Chondrocyte (in vitro differentiated cells): ENCODE measurements at places on chromosomes 5 and 9. TPM values are rescaled to one million over a fixed set of nuclear protein-coding genes. Genes with fewer than 3 reads are reported as not detected.

GRCh38 chr9:134690946-134691694 is 49.5 kb downstream of the COL5A1 start:
- peak; percentile 88 for DNase-seq

- no peak for DNase-seq
These were observed 40.9 kb downstream of the TNPO1 start for GRCh38 chr5:72857396-72857795.

LIFR gene
- 5.9 to 7.5 TPM (median 6.6 TPM) in 3 replicates for total RNA-seq

DNA sequence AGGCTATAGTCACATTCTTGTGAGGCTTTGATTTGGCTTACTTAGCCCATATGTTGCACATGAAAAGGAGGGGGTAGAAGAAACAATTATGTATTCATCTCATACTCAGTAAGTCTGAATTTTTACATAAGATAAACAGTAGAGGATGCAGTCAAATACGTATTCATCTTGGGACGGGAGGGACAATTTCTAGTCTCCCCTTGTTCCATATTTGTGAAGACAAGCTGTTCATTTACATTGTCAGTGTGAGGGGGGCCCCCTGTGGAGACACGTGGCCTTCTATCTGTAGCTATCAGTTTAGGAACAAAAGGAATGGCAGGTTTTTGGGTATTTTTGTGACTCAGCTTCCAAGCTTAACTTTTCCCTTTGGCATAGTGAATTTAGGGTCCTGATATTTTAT is 49.2 kb upstream of the PPP1R2B start:
- no peak for DNase-seq

RANBP3L gene
- 1.2 to 5.0 TPM (median 1.2 TPM) in 3 replicates for total RNA-seq

DNA sequence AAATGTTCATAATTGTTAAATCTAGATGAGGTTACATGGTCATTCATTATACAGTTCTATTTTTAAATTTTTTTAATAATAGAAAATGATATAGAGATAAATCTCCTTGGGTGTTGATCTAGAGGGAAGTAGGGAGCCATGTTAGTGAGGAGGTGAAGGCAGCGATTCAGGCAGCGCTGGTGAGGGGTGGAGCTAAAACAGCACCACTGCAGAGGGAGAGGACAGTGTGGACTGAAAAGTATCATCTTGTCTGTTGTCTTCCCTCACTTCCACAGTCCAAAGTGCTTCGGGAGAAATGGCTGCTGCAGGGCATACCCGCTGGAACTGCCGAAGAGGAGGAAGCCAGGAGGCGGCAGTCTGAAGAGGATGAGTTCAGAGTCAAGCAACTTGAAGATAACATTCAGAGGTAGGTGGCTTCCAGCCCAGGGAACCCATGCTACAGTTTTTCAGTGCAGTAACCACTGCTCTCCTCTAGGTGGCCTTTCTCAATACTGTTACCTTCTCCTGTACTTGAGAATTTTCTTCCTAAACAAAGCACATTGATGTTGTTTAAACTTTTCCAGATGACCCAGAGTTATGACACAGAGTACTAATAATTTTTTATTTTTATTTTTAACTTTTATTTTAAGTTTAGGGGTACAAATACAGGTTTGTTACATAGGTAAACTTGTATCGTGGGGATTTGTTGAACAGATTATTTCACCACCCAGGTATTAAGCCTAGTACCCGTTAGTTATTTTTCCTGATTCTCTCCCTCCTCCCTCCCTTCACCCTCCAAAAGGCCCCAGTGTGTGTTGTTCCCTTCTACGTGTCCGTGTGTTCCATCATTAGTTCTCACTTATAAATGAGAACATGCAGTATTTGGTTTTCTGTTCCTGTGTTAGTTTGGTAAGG is 100.5 kb downstream of the PALM2AKAP2 start:
- no peak for DNase-seq

ADAMTSL2 gene
- total RNA-seq = 0.15 to 0.31 TPM (median 0.23 TPM) in 3 replicates

HAVCR2 gene
- 0.28 to 0.35 TPM in 2 of 3 replicates, not detected in the other for total RNA-seq

DNA sequence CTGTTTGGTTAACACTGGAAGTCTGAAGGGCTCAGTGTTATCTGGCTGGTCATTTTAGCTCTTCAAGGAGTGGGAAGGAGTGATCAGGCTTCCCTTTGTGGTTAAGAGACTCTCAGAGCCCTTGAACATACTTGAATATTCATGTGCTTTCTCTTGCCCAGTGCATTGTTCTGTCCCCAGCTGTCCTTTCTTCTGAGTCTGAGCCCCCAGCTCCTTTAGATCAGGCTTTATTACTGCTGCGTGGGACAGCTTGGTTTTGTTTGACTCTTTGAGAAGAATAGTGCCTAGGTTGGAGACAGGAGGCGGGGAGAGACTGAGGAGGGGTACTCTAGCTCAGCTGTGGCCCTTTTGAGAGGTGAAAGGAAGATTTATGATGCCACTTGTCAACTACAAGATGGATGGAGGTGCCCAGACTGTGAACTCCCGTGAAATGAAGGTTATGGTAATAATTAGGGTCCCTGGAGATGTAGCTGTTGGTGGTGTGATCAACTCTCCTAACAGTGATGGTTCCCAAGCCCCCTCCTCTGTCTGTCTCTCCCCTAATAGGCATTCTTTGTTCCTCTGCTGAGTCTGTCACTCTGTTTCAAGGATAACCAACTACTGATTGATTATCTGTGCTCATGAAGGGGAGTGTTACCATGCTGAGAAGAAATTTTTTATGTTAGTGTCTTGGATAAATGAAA is 83.1 kb upstream of the GLRA1 start:
- DNase-seq = no peak

DNA sequence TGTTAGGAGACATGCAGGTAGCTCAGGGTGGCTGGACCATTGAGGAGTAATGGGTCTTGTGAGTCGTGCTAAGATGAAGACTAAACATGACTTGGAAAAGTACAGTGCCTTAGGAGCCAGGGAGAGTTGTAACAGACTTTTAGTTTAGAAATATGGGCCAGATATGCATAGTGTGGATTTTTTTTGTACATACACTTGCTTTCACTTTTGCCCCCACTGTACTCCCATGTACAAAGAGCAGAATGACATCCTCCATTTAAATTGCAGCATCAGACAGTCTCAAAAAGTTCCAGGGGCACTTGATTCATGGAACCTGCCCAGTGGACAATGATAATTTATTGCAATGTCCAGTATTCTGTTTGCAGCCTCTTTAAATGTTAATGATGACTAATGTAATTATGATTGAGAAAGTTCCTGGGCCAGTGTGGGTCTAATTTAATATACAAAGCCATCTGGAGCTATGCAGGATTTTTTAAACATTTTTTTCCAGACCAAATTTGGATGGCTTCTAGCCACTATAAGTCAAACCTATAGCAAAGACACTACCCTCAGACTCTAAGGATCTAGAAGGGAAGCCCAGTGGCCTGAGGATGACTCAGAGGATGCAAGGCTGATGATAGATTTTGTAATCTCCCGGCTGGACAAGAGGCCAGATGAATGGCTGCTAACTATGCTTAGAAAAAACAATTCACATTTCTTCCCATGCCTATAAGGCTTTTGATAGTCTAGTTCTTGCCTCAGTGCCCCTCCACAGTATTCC is 80.1 kb downstream of the TRPC7 start:
- DNase-seq = no peak

LECT2 gene
- not detected in 3 replicates for total RNA-seq

TNFSF8 gene
- total RNA-seq = not detected in 3 replicates

ARL14EPL gene
- not detected in 3 replicates for total RNA-seq

- DNase-seq = no peak
These were observed 17.0 kb downstream of the CTSL start for GRCh38 chr9:87742813-87743428.

- no peak for DNase-seq
These were observed 143.2 kb downstream of the C9orf152 start for GRCh38 chr9:110064803-110065202.

DNA sequence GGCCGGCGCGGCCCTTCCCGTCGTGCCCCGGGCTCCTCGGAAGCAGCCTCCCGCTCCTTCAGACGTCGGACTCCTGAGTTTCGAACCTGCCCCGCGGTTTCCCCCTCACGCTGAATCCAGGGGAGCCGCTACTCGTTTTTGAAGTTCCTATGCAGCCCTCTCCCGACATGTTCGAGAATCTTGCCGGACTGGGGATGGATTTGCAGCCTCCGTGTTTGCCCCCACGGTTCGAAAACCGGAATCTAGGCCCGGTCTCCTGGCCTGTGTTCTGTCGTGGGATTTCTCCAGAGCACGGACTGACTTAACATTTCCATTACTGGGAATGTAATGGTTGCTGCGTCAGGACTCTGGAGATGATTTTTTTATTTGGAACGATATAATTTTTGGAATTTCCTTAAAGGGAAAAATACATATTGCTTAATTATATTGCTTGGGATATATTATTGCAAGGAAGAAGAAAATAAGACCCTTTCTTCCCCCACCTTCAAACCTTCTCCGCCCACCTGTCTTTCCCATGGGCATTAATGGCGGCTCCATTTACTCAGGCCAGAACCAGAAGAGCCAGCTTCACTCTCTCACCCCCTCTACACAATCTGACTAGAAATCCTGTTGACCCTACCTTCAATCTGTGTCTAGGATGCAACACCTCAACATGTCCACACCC is 8.5 kb upstream of the MGAT1 start:
- no peak for DNase-seq

DNA sequence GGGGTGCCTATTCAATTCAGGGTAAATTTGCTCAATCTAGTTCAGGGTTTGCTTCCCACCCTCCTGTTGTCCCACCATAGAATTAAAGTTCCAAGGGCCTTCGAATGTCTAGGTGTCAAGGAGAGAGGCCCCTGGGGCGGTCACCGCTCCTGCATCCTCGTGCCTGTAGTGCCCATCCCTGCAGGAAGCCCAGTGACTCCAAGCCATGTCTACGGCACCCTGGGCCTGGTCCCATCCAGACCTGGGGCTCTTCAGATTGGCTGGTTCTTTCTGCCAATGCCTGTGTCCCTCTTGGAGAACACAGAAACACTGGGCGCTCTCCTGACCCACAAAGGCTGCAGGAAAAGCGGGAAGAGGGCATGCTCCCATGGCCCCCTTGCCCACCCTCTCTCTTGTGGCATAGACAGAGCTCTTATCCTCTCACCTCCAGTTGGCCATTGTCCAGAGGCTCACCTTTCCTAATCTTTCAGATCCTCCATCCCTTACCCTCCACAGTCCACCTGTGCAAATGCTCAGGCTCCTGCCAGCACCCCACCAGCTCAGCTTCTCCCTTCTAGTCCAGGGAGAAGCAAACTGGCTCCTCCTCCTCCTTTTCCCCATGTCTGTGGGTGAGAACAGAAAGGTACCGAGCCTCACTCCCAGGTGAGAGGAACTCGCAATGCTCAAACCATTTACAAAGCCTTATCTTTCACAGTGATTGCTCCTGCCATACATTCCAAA is 253.0 kb upstream of the IRX2 start:
- peak; percentile 55 for DNase-seq

- DNase-seq = no peak
These were observed 81.9 kb upstream of the RARS1 start for GRCh38 chr5:168404365-168404764.

DNA sequence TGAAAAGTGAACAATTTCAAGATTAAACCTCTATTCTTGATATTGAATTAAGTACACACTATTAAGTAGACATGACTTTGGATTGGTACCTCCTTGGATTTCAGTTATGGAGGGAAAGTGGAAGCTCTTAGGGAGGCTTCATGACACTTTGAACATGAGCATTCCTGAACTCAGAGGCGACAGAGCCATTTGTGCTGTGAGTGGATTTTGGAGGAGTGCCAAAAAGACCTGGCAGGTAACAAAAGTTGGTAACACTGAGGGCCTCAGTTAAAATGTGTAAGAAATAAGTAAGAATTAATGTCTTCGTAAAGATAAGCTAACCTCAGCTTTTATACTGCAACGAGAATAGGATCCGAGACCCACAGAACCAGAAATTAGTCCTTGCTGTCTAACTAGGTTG is 356.7 kb downstream of the ARRDC3 start:
- DNase-seq = no peak

ITK gene
- total RNA-seq = not detected in 3 replicates

PCDHA1 gene
- total RNA-seq = not detected in 3 replicates

DNA sequence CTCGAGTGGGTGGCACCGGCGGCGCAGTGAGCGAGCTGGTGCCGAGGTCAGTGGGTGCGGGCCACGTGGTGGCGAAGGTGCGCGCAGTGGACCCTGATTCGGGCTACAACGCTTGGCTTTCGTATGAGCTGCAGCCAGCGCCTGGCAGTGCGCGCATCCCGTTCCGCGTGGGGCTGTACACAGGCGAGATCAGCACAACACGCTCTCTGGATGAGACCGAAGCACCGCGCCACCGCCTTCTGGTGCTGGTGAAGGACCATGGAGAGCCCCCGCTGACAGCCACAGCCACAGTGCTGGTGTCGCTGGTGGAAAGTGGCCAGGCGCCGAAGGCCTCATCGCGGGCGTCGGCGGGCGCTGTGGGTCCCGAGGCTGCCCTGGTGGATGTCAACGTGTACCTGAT is 2.1 kb downstream of the PCDHA5 start:
- DNase-seq = no peak

DNA sequence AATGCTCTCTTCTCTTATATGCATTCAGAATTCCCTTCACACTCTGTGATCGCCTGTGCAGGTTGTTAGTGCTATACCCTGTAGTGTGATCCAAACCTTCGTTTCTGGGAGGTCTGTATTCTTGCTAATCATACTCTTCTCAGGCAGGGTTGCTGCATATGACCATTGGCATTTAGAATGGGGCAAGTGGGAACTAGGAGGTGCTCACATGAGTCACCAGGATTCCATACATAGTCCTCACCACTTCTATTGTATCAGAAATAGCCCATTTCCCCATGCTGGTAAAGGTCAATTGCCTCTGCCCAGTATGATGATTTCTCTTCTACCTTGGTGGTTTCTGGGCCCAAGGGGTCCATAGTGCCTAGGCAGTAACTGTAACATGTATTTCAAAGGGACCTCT is 443.5 kb upstream of the CDH6 start:
- DNase-seq = no peak

DNA sequence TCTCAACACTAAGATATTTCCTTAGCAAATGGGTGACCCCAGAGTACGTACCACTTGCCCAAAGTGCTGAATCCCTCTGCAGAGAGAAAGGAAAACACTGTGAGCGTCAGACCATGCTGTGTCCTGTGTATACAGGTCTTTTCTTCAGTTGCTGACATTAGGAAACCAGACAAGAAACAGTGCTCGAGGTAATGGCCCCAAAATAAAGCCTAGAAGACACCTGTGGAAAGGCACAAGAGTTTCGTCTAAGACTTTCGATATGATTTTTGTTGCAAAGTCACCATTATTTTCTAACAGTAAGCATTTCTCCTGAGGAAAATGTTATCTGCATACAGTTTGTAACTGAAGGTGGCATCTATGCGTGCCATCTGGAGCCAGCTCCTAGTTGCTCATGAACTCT is 62.0 kb upstream of the SIMC1 start:
- DNase-seq = no peak

GRCh38 chr5:69083412-69083811 is 10.4 kb upstream of the SLC30A5 start:
- DNase-seq = no peak

DNA sequence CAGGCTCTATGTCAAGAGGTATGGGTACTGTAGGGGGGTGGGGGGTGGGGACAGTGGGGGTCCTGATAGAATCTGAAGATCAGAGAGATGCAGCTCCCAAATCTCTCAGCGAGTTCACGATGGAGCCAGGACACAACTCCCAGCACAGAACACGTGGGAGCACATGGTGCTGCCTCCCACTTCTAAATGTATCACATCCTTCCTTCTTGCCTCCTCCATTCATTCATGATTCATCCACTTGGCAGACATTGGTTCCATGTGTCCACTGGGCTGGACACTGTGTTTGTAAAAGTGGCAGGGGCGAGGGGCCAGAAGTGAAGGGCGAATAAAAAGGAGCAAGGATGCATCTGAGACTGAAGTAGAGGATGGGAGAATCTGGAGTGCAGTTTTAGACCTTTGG is 33.9 kb downstream of the SH3TC2 start:
- no peak for DNase-seq

TTC1 gene
- 41.1 to 47.8 TPM (median 42.0 TPM) in 3 replicates for total RNA-seq
